Thyroid gland (tissue), 4 donors: ENCODE measurements at places on chromosomes 6 and 20. TPM values are rescaled to one million over a fixed set of nuclear protein-coding genes. Genes with fewer than 3 reads are reported as not detected.

The ARG1 gene
- not detected for total RNA-seq

The WFDC13 gene
- not detected for total RNA-seq

The IMPG1 gene
- total RNA-seq = not detected

The TSPO2 gene
- not detected for total RNA-seq

The PNLDC1 gene
- not detected for total RNA-seq

The TP53TG5 gene
- not detected for total RNA-seq

The FILIP1 gene
- 2.2 TPM for total RNA-seq

GRCh38 chr6:16184129-16184528 is 54.3 kb upstream of the GMPR start:
- no peaks in the 10 kb centered on the region for H3K27me3 ChIP-seq
- no peak overlapping the region for H3K4me3 ChIP-seq
- peak; percentile 60 for DNase-seq
- no peak overlapping the region for H3K27ac ChIP-seq

GRCh38 chr6:4008324-4009047 is 70.5 kb downstream of the FAM217A start:
- H3K36me3 ChIP-seq = no peaks in the 10 kb centered on the region
- no peak overlapping the region for H3K27ac ChIP-seq
- H3K4me1 ChIP-seq = peaks cover 17% of the 10 kb centered on the region
- DNase-seq = no peak
- no peak overlapping the region for H3K4me3 ChIP-seq

- H3K27ac ChIP-seq = peak overlapping the region; percentile 85
- no peaks in the 10 kb centered on the region for H3K36me3 ChIP-seq
- no peak for DNase-seq
- H3K4me3 ChIP-seq = peak overlapping the region; percentile 100
- peaks cover 27% of the 10 kb centered on the region for H3K4me1 ChIP-seq
These were observed 691 bp downstream of the ATRN start for GRCh38 chr20:3471397-3472021.

DNA sequence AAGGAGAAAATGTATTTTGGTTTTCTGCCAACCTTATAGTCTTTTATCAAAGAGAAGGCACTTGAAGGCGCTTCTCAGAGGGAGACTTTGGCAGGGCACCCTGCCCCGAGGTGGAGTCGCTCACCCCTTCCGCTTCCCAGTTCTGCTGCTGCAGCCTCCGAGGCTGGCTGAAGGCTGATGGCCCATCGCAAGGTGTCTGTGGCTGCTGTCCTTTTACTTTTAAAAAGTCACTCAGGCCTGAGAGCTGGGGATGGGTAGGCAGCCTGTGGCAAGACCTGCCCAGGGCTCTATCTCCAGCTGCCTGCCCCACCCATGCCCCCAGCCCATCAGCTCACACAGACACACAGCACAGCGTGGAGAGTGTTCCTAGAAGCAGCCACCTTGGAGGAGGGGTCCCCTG is 206.6 kb upstream of the CST7 start:
- peaks cover 40% of the 10 kb centered on the region for H3K4me1 ChIP-seq
- H3K27me3 ChIP-seq = no peaks in the 10 kb centered on the region
- H3K4me3 ChIP-seq = no peak overlapping the region
- H3K36me3 ChIP-seq = no peaks in the 10 kb centered on the region

GRCh38 chr20:3157817-3158216 is 1.8 kb downstream of the FASTKD5 start:
- no peaks in the 10 kb centered on the region for H3K27me3 ChIP-seq
- no peak overlapping the region for H3K4me3 ChIP-seq
- no peaks in the 10 kb centered on the region for H3K36me3 ChIP-seq
- no peak for DNase-seq

DNA sequence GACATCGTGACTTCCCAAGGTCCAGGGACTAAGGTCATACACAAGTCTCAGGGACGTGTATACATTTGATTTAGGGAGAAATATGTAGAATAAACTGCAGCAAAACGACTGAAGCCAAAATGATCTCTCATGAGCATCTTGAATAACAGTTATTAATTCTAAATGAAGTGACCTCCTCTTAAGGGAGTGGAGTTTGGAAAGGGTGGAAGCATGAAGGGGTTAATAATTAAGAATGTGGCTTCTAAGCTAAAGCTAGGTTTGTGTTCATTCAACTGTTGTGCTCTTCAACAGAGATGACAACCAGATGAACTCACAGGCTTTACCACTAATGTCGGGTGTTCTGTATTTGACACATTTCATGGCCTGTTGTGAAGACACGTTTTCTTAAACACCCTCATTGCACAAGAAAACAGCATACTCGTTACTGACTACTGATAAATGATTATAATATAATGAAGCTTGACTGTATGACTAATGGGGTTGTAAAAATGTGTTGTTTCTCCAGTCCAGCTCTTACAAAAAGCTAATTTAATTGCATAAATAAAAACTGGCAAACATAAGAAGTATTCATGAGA is 1.5 kb downstream of the PPP1R14C start:
- H3K4me3 ChIP-seq = peak overlapping the region; percentile 54
- DNase-seq = no peak
- H3K36me3 ChIP-seq = no peaks in the 10 kb centered on the region
- H3K4me1 ChIP-seq = peaks cover 42% of the 10 kb centered on the region

DNA sequence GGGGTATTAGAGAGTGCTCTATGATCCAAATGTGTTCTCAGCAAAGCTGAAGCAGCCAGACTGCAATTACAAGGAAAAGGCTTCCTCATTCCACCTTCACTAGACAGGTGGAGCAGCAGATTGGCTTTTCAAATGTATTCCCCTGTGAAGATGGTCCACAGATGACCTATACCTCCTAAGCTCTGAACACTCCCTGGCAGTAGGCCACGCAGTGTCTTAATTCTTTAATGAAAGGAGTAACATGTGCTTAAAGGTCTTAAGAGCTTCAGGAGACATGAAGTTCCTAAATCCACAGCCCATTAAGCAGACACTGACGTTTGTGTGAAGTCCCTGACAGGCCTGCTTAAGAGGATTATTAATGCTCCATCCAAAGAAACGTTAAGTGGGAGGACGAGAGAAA is 138.9 kb upstream of the NUP153 start:
- H3K36me3 ChIP-seq = no peaks in the 10 kb centered on the region
- H3K4me3 ChIP-seq = no peak overlapping the region
- H3K27ac ChIP-seq = no peak overlapping the region
- H3K27me3 ChIP-seq = no peaks in the 10 kb centered on the region
- no peaks in the 10 kb centered on the region for H3K4me1 ChIP-seq

- no peaks in the 10 kb centered on the region for H3K36me3 ChIP-seq
- no peaks in the 10 kb centered on the region for H3K4me1 ChIP-seq
- no peak overlapping the region for H3K4me3 ChIP-seq
- no peak for DNase-seq
- no peaks in the 10 kb centered on the region for H3K27me3 ChIP-seq
These were observed 269.6 kb downstream of the CD109 start for GRCh38 chr6:73965539-73966029.

DNA sequence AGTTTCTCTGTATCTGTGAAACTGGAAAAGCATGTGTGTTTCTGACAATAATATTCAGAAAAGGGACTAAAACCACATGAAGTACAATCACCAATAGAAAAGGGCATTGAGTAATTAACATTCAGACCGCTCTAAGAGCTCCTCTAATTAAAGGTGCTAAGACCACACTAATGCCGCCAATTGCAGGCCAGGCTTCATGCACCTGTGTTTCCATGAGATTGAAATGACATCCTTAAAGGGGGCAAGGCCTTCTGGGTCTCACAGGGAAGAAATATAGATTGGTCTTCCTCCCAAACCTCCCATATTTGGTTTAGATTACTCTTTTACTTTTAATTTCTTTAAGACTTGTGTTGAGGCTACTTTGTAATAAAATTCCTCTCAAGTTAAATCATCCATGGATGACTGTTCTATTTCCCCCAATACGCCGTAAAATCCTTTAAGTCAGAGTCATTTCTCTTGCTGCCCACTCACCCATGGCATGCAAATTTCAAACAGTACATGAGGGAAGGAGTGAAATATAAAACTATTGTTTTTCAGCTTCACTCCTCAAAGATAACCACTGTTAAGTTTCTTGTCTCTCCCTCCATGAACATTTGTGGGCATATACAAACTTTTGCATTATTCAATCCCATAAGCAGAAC is 110.6 kb downstream of the UBE3D start:
- DNase-seq = no peak
- no peaks in the 10 kb centered on the region for H3K36me3 ChIP-seq
- no peak overlapping the region for H3K27ac ChIP-seq
- H3K4me3 ChIP-seq = no peak overlapping the region
- H3K27me3 ChIP-seq = no peaks in the 10 kb centered on the region

DNA sequence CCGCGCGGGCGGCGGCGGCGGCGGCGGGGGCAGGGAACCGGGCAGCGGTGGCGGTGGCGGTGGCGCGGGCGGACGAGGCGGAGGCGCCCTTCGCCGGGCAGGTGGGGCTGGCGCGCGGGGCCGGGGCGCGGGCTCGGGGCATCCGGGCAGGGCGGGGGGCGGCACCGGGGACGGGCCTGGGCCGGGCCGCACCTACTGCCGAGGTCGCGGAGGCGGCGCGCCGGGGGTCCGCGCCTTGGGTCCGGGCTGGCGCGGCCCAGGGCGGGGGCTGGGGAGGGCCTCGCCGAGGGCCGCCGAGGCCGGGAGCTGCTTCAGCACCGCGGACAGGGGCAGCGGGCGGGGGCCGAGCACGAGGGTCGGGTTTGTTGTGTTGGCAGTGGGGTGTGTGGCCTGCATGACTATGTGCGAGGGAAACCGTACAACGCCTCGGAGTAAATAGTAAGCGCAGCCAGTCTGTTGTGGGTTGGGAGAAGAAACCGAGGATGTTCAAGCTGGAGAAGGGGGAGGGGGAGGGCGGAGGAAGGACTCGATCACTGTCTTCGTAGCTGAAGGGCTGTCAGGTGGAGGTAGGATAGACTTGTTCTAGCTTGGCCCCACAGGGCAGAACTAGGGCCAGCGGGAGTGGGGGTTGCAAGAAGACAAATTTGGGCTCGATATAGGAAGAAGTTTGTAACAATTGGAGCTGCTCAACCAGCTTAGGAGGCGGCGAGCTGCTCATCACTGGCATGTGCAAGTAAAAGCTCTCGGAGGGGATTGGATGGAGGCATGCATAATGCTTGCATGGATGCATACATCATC is 593 bp downstream of the MMP24 start:
- H3K36me3 ChIP-seq = no peaks in the 10 kb centered on the region
- peaks cover 5% of the 10 kb centered on the region for H3K4me1 ChIP-seq
- H3K27ac ChIP-seq = no peak overlapping the region
- no peaks in the 10 kb centered on the region for H3K27me3 ChIP-seq
